ENCODE measurements at places on chromosomes 4 and X.

- DNase-seq = no peak
Measured at GRCh38 chrX:34918856-34919255, 23.7 kb upstream of the FAM47B start.

DNA sequence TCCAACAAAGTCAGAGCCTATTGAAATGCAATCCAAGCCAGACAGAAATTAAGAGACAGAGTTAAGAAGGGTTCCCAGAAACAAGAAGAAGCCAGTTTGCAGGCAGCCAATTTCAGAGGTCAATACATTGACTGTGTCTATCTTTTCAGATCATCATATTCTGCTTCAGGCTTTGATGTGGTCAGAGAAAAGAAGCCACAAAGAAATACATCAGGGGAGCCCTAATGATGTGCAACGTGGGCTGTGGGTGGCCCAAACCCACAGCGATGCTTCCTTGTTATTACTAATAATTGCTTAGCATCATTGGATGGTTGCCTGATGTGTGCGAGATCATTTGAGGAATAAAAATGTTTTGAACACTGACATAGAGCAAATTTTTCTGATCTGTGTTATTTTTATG, 99.0 kb upstream of the DUSP21 start:
- DNase-seq = no peak

- DNase-seq = no peak
Measured at GRCh38 chrX:46398874-46399273, 146.3 kb downstream of the ZNF674 start.

DNA sequence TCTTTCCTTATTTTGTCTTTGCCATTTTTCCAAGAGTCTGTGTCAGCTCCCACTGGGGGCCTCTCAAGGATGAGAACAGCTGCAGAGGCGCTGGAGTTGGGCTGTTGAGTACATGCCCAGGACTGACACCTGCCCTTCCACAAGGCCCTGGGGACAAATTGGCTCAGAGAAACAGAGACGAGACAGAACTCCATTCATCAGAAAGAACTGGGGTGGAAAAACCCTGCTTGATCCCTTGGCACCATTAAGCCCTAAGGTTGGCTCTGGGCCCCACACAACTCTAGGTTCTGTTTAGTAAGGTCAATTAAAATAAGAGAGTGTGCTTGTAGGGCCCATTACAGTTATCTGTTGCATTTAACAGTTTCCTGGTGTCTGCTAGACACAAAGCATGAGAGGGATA, 63.6 kb downstream of the DCX start:
- no peak for DNase-seq

DNA sequence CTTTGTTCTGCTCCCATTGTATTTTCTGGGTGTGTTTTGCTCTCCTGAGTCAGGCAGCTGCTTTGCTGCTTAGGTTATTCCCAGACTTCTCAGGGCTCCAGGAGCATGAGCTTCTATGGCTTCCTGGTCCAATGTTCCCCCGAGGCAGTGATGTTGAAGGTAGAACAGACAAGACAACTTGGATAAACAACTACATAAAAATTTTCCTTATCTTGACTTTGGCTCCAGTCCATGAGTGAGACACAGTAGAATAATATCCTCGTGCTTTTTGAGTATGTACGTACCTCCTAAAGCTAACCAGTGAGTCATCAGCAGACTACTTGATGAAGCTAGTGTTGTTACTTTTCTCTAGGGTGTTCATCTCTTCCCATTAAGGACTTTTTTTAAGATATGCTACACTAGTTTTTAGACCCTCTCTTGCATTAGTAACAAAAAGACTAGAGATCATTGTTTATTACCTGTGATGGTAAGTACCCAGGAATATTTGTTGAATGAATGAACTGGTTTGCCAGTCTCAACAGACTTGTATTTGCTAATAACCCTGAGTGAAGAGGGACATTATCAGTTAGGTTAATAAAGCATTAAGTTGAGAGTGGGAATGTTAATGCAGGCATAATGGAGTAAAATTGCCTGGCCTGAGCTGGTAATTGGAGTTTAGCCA, 131.9 kb downstream of the FHIP1A start:
- no peak for DNase-seq

DNA sequence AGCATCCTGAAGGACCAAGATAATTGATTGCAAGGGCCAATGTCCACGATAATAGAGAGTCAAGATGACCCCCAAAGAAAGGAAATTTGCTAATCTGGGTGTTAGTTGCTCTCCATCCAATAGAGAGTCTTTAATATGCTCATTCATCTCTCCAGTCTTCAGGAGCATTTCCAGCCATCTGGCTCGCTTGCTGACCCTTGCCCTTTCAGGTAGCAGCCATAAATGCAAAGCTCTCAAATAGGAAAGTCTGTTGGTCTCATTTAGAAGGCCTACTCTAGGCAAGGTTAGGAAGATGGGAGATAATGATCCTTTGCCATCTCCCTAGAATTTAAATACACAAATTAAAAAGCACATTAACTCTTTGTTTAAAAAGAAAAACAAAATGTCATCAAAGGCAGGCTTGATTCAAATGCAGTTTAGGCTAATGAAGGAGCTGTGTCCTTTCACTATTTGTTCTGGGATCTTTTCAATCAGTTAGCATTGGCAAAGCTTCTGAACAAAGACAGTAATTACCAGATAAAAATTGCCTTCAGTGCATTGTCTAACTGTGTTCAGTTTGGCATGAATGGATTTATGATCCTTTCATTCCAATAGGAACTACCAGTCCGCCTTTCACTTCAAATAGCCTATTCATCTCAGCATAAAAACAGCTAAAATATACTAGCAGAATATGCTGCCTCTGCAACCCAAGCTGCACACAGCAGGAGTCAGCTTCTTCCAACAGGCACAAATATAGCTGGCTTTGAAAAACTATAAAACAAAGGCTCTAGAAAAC, 49.6 kb upstream of the ATXN3L start:
- DNase-seq = no peak

Measured in stimulated activated CD8-positive, alpha-beta memory T cell treated with anti-CD3 and anti-CD28 coated beads, Interleukin-7, amount 100 ng/mL, for 4 hours (primary cell).